ENCODE measurements at places on chromosomes 3 and 15.

GRCh38 chr3:59695860-59696259 is 646.0 kb upstream of the CFAP20DC start:
- DNase-seq: no peak

- DNase-seq: no peak
Observed at GRCh38 chr3:97694876-97695275, 69.7 kb upstream of the ARL6 start.

DNA sequence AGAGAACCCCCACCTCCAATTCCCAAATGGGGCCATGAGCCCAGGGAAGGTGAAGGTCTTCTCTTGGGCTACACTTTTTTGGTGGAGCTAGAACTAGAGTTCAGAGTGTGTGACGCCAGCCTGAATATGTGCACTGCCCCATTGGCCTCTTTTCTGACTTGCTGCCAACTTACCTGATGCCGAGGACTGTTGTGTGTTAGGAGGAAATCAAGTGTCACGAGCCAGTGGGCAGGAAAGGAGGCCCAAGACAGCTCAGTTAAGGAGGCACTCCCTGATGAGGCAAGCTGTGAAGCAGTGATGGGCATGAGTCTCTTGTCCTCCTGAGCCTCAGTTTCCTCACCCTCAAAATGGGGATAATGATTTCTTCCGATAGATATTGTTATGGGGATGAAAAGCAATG is 107.8 kb downstream of the ANP32A start:
- no peak for DNase-seq

- no peak for DNase-seq
Observed at GRCh38 chr3:160473978-160474377, 24.4 kb upstream of the TRIM59 start.

- no peak for DNase-seq
Observed at GRCh38 chr3:42668793-42669217, 15.3 kb downstream of the ZBTB47 start.

GRCh38 chr3:59341459-59341858 is 291.6 kb upstream of the CFAP20DC start:
- DNase-seq: no peak

GRCh38 chr3:87358066-87358465 is 81.7 kb upstream of the POU1F1 start:
- no peak for DNase-seq
